NB4 (cell line): ENCODE measurements at places on chromosomes 1 and 21.

DNA sequence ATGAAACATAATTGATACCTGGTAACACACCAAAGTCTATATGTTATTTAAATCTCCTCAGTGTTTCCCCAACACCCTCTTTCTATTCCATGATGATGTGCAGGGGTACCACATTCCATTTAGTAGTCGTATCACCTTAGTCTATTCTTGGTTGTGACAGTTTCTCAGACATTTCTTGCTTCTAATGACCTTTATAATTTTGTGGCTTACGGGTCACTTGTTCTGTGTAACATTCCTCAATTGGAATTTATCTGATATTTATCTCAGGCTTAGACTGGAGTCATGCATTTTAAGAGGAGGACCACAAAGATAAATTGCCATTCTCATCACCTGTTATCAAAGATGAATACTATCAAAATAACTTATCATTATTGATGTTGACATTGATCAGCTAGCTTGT lies 679.6 kb downstream of the USP25 start:
- no peak for DNase-seq

GRCh38 chr1:229856009-229856650 lies 210.9 kb upstream of the GALNT2 start:
- peak; percentile 55 for DNase-seq

GRCh38 chr21:31142600-31142999 lies 104.3 kb upstream of the KRTAP19-8 start:
- DNase-seq = peak; percentile 32

DNA sequence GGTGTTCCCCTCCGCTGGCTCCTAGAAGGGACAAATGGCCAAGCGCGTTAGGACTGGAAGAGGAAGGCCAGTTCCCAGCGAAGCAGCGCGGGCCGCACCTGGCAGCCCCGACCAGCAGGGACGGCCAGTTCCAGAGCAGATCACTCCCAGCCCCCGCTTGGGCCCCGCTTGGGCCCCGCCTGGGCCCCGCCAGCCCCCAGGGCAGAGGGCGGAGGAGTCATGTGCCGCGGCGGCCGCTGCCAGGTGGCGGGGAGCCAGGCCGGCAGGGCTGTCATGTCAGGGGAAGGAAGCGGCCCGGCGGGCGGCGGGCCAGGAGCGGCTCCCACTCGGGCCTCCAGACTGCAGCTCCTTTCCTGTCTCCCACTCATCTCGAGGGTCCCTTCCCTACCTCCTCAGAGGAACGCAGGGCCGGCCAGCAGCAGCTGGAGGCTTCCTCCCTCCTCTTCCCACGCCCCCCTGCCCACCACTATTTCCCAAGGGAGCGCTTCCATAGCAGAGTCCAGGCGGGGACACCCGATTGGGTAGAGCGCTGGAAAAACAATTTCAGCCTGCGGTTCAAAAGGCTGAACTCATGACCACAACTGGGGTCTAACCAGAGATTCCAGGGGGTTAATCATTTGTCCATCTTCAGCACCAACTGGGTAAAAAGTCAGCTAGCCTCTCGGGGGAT lies 16.5 kb downstream of the ZNF697 start:
- no peak for DNase-seq

DNA sequence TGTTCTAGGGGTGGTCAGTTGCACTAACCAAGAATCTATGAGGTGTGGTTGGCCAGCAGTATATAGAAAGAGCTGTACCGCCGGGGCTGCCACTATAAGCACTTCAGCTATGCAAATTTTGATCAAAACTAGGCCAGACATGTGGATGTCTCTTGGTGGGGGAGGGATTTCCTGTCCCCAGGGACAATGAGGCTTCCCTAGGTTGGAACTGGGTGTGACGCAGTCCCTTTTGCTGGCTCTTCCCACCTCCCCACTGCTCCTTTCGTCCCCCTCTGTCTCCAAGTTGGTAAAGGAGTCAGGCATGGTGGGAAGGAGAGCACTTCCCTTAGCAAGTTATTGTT lies 13.6 kb downstream of the SDCCAG8 start:
- DNase-seq = peak; percentile 66

DNA sequence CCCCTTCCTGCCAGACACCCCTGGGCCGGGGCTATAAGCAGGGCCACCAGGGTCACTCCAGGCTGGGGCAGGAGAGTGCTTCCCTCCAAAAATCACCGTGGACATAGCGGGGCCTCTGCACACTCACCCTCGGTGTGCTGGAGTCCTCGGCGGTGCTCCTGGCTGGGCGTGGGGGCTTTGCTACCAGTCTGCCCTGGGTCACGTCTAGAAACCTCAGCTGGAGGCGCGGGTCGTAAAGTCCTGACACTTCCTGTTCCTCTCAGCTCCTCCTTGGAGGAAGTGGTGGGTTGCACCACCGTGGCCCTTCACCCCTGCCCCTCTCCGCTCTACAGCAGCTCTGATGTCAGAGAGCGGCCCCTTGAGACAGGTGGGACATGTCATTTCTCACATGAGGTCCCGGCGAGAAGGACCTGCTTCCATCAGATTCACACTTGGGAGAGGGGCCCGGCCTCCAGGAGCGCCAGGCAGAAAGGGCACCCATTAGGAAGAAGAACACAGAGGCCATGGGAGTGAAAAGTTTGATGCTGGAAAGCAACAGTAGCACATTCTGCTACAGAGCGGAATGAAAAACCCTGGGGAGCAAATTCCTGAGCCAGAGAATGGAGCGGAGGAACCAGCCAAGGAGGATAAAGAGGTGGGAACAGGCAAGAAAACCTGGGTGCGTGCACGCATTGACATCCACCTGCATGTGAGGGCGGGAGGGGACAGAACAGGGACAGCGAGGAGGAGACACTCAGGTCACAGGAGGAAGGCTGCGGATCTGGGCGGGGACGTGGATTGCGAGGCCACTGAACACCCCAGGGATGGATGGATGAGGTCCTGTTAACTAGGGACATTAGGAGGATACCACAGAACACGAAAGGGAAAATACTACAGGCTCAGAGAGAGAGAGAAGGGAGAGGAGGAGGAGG lies at the start of gene ITGB2:
ITGB2 (minus strand) TSS at position 206 of the 911 bp plus-strand sequence. CDS start 10,117 bp downstream, outside the sequence.
- DNase-seq = peak; percentile 95

DNA sequence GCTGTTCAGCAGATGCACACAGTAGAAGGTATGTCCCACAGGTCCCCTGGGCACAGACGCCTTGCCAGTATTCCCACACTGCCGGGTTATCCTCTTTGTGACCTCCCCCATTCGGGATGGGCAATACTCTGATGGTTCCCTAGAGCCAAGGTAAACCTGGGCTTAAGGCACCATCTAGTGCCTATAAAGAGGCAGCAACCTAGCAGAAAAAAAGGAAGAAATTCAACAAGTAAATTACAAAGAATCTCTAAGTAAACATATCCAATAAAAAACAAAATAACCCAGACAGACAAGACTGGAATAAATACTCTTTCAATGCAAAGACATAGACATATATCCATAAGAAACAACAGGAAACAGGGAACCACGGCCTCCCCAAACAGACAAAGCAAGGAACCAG lies 39.4 kb downstream of the HSF2BP start:
- no peak for DNase-seq

DNA sequence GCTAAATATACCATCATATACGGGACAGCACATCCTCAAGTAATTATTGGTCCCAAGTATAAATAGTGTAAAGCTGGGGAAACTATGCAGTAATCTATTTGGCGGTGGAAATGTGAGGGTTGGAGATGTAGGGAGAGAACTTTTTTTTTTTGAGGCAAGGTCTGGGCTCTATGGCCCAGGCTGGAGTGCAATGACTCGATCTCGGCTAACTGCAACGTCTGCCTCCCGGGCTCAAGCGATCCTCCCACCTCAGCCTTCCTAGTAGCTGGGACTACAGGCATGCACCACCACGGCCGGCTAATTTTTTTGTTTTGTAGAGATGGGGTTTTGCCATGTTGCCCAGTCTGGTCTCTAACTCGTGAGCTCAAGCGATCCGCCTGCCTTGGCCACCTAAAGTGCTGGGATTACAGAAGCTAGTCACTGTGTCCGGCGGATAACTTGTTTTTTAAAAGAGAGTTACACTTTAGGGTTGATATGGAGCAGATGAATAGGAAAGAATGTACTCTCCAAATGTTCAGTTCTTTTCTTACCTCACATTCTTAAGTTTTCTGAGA lies 1.9 kb downstream of the IFT25 start:
- DNase-seq = no peak

- peak; percentile 99 for DNase-seq
Observed at GRCh38 chr1:26555550-26555981, 26.0 kb downstream of the RPS6KA1 start.

DNA sequence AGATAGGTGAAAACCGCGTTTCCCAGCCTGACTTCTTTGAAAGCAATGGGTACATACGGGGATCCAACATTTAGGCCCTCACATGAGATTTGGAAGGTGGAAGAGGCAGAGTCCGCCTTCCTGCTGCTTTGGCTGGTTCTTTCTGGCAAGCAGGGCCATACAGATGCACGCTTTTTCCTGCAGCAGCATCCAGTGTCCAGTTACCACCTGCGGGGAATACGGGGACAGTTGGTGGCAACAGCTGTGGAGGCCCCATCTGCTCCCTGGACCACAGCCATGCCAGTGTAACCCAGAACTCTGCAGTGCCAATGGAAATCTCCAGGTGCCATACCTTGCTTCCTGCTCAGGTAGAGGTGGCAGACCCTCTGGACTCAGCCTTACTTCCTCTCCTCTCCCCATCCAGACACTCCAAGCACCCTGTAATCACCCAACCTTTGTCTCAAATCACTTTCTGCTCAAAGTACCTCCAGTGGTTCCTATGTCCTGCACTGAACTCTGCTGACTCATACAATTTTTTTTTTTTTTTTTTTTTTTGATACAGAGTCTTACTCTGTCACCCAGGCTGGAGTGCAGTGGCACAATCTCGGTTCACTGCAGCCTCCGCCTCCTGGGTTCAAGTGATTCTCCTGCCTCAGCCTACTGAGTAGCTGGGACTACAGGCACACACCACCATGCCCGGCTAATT lies 68.3 kb downstream of the SLC16A1 start:
- DNase-seq = no peak

GRCh38 chr1:246583448-246584185 lies 17.4 kb downstream of the CNST start:
- no peak for DNase-seq
